ENCODE measurements at places on chromosomes 16 and 17.

DNA sequence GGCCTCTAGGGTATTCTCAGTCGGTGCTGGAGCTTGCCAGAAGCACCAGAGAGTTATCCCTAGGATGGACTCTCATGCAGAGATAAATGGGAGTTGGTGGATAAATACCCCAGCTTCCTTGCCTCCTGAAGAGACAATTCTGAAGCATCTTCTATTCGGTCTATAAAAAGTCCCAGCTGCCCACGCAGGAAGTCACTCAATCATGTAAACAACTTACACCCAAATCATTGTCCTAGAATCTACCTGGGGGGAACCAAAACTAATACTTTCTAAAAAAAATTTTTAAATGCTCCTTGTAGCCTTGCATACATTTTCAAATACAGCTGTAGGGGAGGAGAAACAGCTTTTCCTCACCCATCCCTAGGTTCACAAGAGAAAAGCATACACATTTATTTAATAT is 66.6 kb upstream of the ELAC2 start:
- no peak for DNase-seq

DNA sequence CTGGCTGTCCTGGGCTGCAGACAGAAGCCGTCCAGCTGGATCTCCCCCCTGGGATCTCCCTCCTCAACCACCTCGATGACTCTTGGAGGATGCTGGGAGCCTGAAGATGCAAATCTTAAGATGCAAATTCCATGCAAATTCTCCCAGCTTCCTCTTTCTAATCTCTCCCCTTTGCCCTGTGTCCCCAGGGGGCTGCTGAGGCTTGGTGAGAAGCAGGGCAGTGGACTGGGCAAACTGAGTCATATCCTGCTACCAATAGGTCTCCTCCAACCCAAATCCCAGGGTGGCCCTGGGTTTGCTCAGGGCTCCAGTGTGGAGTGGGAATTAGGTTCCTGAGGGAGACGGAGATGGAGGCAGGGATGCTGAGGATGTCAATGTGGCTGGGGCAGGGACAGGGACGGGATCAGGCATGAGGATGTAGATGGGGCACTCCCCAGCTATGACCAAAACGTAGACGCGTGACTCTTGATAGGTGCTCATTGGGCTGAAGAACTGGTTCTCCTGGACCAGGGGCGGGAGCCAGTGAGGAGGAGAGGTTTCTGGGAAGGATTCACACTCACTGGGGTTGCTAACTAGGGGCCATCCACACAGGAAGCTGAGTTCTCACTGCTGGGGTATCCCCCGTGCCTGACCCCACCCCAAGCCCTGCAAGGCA is 3.6 kb upstream of the ALOX12B start:
- no peak for DNase-seq

GRCh38 chr17:73401911-73402310 is 90.1 kb upstream of the CDC42EP4 start:
- DNase-seq = no peak

- DNase-seq = no peak
These were observed 38.4 kb downstream of the ADAMTS18 start for GRCh38 chr16:77396461-77396860.

GRCh38 chr16:58499615-58500351 is at the start of gene NDRG4:
Gene NDRG4 (plus strand): TSS chr16:58500143. CDS start chr16:58500249, 106 bp downstream.
- DNase-seq = no peak

DNA sequence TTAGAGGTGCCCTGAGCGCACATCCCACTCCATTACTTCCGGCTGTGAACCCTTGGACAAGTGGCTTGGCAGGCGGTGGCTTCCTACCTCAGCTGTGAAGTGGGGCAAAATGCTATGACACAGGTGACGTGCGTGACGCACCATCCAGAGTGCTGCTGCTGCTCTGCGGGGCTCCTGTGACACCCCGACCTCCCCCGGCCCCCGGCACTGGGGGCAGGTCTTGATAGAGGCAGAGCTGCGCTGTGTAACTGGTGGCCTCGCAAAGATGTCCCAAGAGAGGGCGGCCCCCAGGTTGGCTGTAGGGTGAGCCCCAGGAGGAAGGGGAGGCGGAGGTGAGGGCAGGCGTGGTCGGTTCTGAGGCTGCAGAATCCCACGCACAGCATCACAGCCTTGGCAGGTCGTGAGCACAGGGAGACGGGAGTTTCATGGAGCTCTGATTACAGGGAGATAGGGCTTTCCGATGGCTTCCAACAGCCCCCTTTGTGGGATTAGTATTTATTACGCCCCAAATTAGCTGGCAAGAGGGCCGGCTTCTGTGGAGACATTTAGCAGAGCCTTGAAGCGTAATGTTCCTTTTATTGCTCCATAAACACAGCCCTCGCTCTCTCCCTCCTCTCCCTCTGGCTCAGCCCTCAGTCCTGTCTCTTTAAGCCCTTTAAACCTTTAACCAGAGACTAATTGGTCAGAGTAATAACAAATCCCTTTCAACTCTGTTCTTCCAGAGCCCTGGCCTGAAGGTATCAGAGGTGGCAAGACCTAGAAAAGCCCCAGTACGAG is 328.1 kb downstream of the C16orf95 start:
- no peak for DNase-seq

Measured in CD4-positive, alpha-beta T cell treated with Interleukin-4 for 4 hours (primary cell).